ENCODE measurements at places on chromosomes 2 and 18. TPM values are rescaled to one million over a fixed set of nuclear protein-coding genes. Genes with fewer than 3 reads are reported as not detected.

Gene GKN2
- 0.24 TPM for total RNA-seq

DNA sequence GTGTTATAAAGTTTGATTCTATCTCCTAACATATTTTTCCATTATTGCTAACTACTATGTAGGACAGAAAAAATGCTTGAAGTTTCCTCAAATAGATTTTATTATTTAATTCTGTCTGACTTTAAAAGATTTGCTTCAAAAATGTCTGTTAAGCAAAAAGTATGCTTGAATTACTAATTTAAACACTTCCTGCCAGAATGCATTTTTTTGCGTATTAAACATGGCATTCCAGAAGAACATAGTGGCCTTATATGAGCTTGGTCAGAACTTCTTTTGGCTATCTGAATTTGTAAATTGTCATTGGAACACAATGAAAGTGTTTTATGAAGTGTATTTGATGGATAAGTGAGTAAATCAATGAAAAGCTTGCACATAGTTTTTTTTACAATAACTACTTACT is 37.8 kb downstream of the MBD5 start:
- no peak for DNase-seq

DNA sequence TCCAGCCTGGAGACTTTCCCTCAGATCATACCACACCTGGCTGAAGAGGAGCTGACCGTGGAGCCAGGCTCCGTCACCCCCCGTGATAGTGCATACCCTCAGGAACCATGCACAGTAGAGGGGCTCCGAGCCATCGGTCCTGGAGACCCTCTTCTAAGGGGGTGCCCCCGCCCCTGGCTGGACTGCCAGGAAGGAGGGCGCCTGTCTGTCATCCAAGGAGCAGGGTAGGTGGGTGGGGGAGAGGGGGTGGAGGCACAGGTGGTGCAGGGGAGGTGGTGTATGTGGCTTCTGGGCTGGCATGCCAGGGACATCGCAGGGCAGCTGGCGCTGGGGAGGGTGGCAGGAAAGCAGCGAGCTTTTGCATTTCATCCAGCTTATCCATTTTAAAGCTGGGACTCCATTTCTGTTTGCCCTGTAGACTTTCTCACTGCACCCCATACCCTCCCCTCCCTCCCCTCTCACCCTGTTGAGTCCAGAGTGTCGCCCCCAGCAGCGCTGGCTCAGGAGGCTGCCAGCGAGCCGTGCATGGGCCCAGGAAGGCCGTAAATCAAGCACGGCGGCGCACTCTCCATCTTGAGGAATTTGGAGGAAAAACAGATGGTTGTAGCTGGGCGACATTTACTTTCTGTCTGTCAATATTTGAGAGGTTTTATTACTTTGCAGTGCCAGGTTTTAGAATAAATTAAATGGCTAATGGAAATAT is 56.2 kb upstream of the HS6ST1 start:
- DNase-seq = no peak

Gene NEURL3
- 0.45 TPM for total RNA-seq

Gene AGPS
- total RNA-seq = 58.7 TPM
